ENCODE measurements at places on chromosomes 6 and 20.

- no peak for DNase-seq
- no peaks in the 10 kb centered on the region for H3K36me3 ChIP-seq
- H3K4me1 ChIP-seq = no peaks in the 10 kb centered on the region
Observed at GRCh38 chr6:1915226-1915625, 305.5 kb downstream of the FOXC1 start.

DNA sequence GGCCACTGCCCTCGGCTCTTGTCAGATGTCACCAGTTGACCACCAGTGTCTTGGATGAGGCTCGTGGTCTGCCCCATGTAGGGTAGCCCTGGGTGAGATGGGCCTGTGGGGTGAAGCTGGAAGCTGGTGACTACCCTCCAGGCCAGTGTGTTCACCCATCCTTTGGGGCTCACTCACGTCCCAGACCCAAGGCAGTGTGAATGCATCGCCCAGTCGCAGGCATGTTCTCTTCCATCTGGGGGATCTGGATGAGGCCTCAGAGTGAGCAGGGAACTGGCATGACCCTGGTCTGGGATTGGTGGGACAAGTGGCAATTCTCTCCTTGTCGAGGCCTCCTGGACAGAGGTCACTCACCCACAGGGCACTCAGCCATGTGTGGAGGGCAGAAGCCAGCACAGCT, 120.1 kb upstream of the PHACTR3 start:
- H3K4me1 ChIP-seq = no peaks in the 10 kb centered on the region
- H3K36me3 ChIP-seq = no peaks in the 10 kb centered on the region
- H3K4me3 ChIP-seq = no peak overlapping the region

DNA sequence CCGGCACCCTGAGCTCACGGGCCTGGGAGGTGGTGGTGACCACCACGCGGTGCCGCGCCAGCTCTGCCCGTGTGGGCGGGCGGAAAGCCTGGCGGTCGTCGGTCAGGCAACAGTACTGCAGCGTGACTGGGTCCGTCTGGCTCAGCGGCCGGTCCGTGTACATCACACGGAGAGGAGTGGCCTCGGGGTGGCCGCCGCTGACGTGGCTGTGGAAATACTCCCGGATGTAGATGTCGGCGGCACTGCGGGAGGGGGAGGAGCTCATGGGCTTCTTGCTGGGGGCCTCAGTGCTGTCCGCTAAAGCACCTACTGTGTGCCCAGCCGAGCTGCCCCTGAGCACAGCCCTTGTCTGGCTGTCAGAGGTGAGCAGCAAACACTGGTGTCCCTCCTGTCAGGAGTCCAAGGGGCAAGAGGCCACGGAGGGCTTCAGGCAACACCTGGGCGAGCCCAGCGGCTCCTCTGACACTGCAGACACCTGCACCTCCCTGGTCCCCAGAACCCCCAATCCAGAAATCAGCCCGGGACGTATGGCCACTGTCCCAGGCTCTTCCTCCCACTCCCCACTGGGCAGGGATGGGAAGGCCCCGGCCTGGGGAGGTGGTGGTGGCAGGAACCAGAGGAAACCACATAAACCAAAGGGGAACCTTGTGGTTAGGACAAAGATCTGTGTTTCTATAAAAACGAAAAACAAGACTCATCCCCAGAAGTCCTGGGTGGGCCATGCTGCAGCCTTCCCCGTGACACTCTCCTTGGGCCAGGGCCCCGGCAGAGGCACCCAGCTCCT, 6.5 kb downstream of the HELZ2 start:
- H3K36me3 ChIP-seq = no peaks in the 10 kb centered on the region
- H3K27me3 ChIP-seq = no peaks in the 10 kb centered on the region
- H3K4me1 ChIP-seq = peaks cover 2% of the 10 kb centered on the region

GRCh38 chr6:148307405-148307804, 35.2 kb upstream of the SASH1 start:
- H3K27ac ChIP-seq = no peak overlapping the region
- H3K36me3 ChIP-seq = no peaks in the 10 kb centered on the region
- no peaks in the 10 kb centered on the region for H3K27me3 ChIP-seq
- DNase-seq = no peak

DNA sequence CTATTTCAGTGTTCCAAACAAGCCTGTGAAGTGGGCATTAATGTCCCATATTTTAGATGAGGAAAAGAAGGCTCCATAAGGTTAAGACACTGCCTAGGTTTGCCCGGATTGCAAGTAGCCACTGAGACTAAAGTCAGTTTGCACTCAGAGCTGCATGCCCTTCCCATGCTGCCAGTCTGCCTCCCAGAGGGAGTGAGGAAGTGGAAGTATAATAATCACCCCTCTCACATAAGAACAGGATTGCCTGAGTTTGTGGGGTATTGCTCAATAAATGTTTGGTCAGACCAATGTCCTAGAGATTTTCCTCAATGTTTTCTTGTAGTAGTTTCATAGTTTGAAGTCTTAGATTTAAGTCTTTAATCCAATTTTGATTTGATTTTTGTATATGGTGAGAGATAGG, 43.9 kb upstream of the CLIC5 start:
- no peak overlapping the region for H3K27ac ChIP-seq
- H3K36me3 ChIP-seq = no peaks in the 10 kb centered on the region
- DNase-seq = no peak

- no peak overlapping the region for H3K4me3 ChIP-seq
- H3K27me3 ChIP-seq = no peaks in the 10 kb centered on the region
- H3K36me3 ChIP-seq = no peaks in the 10 kb centered on the region
- no peak overlapping the region for H3K27ac ChIP-seq
- peak; percentile 71 for DNase-seq
Observed at GRCh38 chr6:13423252-13423651, 64.1 kb downstream of the GFOD1 start.

- no peak for DNase-seq
- no peak overlapping the region for H3K4me3 ChIP-seq
- H3K27me3 ChIP-seq = no peaks in the 10 kb centered on the region
- H3K36me3 ChIP-seq = no peaks in the 10 kb centered on the region
Observed at GRCh38 chr6:110728501-110728900, 86.8 kb downstream of the CDK19 start.

GRCh38 chr20:90651-91050, 3.2 kb downstream of the DEFB125 start:
- H3K36me3 ChIP-seq = no peaks in the 10 kb centered on the region
- H3K27me3 ChIP-seq = no peaks in the 10 kb centered on the region
- DNase-seq = no peak
- no peak overlapping the region for H3K4me3 ChIP-seq

DNA sequence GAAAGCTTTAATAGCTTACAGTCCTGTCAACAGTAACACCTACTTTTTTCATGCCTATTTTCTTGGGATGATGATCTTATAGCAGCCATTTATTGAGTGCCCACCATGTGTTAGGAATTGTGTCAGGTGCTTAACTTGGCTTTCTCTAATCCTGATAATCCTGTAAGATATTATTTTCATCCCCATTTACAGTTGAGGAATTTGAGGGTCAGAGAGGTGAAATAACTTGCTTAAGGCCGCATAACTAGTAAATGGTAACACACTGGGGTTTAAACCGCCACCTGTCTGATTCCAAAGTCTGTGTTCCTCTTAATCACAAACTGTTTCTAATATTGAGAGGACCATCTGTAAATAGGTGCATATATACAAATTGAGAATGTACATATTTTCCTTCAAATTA, 55.5 kb downstream of the NCOA3 start:
- H3K27me3 ChIP-seq = no peaks in the 10 kb centered on the region
- peaks cover 28% of the 10 kb centered on the region for H3K4me1 ChIP-seq
- H3K27ac ChIP-seq = no peak overlapping the region
- no peak overlapping the region for H3K4me3 ChIP-seq
- H3K36me3 ChIP-seq = no peaks in the 10 kb centered on the region

- no peak overlapping the region for H3K27ac ChIP-seq
- H3K4me1 ChIP-seq = no peaks in the 10 kb centered on the region
- no peak for DNase-seq
Observed at GRCh38 chr6:68874747-68875146, 239.7 kb downstream of the ADGRB3 start.

- DNase-seq = no peak
- H3K4me1 ChIP-seq = no peaks in the 10 kb centered on the region
- H3K4me3 ChIP-seq = no peak overlapping the region
- H3K27me3 ChIP-seq = no peaks in the 10 kb centered on the region
- H3K36me3 ChIP-seq = no peaks in the 10 kb centered on the region
- no peak overlapping the region for H3K27ac ChIP-seq
Observed at GRCh38 chr6:133550026-133550425, 308.9 kb downstream of the EYA4 start.

DNA sequence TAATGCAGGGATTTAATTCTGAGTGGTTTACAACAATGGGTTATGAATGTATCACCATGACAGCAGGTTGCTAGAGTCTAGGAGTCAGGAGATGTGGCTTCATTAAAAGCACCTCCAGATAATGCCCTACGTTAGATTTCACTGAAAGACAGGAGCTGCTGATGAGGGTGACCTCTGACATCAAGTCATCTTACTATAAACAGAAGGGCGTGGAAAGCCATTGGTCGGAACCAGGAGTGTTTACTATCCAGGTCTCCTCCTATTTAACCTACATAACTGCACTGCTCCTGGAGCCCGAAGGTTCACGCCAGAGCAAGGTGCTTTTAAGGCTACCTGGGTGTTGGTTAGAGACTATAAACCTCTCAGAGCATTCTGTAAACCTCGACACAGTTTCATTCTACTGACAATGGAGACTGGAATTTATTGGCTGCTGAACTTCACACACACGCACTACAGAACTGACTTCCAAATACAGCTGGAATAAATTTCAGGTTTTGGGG, 128.7 kb downstream of the EYA4 start:
- no peak overlapping the region for H3K4me3 ChIP-seq
- no peak overlapping the region for H3K27ac ChIP-seq
- H3K27me3 ChIP-seq = no peaks in the 10 kb centered on the region
- no peak for DNase-seq
- H3K4me1 ChIP-seq = no peaks in the 10 kb centered on the region
- H3K36me3 ChIP-seq = no peaks in the 10 kb centered on the region

DNA sequence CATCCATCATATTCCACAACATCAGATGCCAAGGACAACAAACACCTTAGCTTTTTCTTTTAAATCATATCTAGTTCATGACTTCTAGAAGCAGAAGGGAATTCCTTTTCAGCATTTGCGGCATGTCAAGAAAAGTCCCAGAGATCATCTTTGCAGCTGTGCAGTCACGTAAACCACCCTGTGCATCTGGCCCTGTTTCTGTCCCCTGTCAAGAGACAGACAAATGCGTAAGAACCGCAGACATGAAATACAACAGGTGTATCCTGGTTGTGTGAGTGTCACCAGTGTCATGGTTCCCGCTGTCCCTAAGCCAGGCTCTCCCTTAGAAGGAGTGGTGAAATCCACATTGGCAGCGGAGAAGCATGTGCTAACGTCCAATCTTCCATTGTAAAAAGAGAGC, 28.1 kb downstream of the LY86 start:
- DNase-seq = no peak
- no peaks in the 10 kb centered on the region for H3K27me3 ChIP-seq
- peaks cover 14% of the 10 kb centered on the region for H3K4me1 ChIP-seq
- H3K27ac ChIP-seq = no peak overlapping the region

DNA sequence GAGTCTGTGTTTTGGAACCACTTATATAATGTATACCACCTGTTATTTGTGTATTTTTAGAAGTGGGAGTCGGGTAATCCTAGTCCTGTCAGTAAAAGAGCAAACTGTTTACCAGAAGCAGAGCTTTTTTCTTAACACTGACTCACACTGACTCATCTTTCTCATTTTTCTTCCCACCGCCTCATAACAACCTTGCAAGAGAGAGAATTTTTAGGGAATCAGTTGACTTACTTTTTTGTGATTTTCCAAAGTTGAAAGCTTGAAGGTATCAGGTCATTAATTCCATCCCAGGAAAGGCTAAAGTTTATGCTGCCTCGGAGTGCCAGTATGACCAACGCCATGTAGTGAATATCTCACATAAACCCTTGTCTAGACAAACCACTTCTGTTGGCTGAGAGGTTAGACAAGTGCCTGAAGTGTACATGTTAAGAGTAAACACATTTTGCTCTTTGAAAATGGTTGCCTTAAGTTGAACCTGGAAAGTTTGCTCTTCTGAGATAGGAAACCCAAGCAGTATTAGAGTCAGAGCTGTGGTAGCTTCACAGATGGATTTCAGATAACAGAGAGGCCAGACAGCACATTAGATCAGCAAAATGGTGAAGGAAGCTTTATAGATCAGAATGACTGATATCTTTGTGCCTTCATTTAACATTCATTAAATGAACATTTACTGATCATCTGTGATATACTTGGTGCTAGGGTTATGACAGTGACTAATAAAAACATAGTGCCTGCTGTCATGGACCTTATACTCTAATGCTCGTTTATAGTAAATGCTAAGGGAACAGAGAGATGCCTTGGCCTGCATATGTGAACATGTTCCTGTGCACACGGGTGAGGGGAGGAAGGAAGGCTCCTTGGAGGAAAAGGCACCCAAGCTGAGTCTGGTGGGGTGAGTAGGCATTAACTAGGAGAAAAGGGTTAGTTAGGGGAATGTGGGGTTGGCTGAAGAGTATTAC, 29.1 kb upstream of the PKIG start:
- H3K36me3 ChIP-seq = no peaks in the 10 kb centered on the region
- no peaks in the 10 kb centered on the region for H3K27me3 ChIP-seq
- H3K4me3 ChIP-seq = no peak overlapping the region
- peaks cover 14% of the 10 kb centered on the region for H3K4me1 ChIP-seq

DNA sequence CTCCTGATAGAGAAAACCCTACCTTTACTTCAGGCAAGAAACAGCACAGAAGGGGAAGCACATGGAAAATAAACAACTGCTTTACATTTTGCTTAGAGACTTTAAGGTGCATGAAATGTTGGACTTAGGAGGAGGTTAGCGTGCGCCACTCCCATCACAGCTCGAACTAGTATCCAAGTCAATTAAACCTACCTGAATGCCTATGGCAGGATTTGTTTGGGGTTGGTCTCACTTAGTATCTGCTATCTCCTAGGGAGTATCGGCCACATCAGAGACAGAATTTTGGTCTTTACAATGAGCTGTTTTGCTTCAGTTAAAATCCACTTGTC, 12.0 kb downstream of the CYP24A1 start:
- no peaks in the 10 kb centered on the region for H3K36me3 ChIP-seq
- H3K4me3 ChIP-seq = no peak overlapping the region
- H3K4me1 ChIP-seq = no peaks in the 10 kb centered on the region
- no peak overlapping the region for H3K27ac ChIP-seq

GRCh38 chr20:37380864-37381579, 35.1 kb downstream of the SRC start:
- H3K4me3 ChIP-seq = no peak overlapping the region
- H3K36me3 ChIP-seq = no peaks in the 10 kb centered on the region
- DNase-seq = no peak
- peaks cover 25% of the 10 kb centered on the region for H3K4me1 ChIP-seq
- no peaks in the 10 kb centered on the region for H3K27me3 ChIP-seq

All from vagina (tissue), 2 donors.